ENCODE measurements at places on chromosomes 6 and 20.

GRCh38 chr6:45092135-45092534 lies 236.0 kb upstream of the RUNX2 start:
- no peak for DNase-seq

GRCh38 chr6:135320721-135321621 lies 139.9 kb downstream of the MYB start:
- no peak for DNase-seq

DNA sequence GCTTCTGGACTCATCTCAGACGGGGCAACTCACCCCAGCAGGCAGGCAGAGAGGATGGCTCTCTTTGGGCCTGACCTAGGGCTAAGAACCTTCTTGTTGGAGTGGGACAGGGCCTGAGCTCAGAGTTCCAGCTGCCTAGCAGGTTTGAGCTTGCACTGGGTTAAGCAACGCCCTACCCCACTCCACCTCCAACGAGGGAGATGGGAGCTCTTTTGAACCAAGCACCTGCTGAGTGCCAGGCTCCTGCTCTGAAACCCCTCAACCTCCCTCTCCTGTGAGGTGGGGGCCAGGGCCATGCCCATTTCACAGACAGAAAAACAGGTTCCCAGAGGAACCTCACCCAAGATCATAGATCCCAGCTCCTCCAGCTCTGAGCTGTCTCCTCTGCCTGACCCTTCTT lies 54.3 kb downstream of the SNAI1 start:
- no peak for DNase-seq

GRCh38 chr6:109300874-109301273 lies 81.4 kb downstream of the CD164 start:
- no peak for DNase-seq

Measured in SK-N-MC (cell line).